ENCODE measurements at places on chromosomes 11 and 22. TPM values are rescaled to one million over a fixed set of nuclear protein-coding genes. Genes with fewer than 3 reads are reported as not detected.

Gene PRDX5
- 181 TPM for total RNA-seq

Gene P2RY2
- 0.67 TPM for total RNA-seq

Gene CALCA
- not detected for total RNA-seq

Gene SYT8
- not detected for total RNA-seq
